ENCODE measurements at places on chromosomes 2 and 18.
A peak's percentile ranks its signal among the peaks of the same experiment; 100 is the strongest.

- peak; percentile 4 for DNase-seq
These were observed 136.9 kb upstream of the CAB39 start for GRCh38 chr2:230575642-230576324.

DNA sequence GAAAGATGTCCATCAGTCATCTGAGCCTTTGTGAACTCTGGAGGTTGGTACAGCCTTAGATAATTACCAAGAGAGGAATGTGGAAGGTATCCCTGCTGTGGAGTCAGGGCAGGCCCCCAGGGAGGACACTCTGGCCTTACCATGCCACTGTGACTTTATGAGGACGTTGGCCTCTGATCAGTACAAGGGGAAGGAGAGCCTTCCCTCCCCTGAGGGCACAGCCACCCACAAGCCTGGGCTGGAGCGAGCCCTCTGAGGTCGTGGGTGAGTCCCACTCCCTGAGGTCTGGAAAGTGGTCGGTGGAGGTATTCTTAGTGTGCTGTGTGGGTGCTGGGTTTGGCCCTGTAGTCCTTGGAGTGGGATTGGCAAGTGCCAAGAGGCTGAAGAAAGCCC, 91.6 kb downstream of the STPG4 start:
- DNase-seq, result no peak

DNA sequence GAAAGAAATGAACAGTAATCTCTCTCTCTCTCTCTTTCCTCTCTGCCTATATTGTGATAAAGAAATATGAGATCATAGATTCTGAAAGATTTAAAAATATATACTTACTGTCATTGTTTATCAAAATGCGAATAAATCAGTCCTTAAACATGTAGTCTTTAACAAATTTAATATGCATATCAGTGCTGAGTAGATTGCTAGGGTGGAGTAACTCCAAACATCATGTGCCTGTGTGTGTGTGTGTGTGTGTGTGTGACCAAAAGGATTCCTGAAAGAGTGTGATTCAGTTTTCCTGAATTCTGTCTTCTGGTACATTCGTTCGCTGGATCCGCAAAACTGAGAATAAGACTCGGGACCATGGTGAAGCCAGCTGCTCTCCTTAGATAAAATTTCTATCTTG, 24.0 kb upstream of the DSEL start:
- DNase-seq, result no peak

DNA sequence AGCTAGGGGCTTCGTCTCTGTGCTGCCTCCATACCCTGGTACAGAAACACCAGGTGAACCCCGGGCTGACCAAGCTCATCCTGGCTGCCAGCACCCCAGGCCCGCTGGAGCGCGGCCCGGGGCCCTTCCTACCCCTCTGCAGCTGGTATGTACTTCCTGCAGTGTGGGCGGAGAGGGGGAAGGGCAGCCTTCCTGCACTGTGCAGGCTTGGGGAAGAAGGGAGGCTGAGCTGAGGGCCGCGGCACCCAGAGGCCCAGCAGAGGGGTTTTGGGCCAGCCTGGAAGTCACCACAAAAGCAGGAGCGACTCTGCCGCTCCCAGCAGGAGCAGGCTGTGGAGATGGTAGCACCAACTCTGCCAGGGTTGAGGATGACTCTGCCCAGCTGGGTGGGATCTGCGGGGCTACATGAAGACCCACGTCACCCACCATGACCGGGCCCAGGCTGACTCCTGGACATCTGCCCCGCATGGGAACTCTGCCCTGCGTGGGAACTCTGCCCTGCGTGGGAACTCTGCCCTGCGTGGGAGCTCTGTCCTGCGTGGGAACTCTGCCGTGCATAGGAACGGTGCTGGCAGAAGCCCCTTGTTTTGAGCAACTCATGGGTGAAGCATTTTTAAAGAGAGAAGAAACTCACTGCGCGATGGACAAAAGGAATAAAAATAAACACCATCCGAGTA, 273.3 kb downstream of the NDUFA10 start:
- DNase-seq, result no peak

GRCh38 chr2:42317486-42317885, 43.5 kb downstream of the COX7A2L start:
- DNase-seq, result no peak

Data from activated CD4-positive, CD25-positive, alpha-beta regulatory T cell treated with anti-CD3 and anti-CD28 coated beads, Interleukin-2, amount 50 U/mL, for 16 hours (primary cell).